HepG2 (cell line): ENCODE measurements at places on chromosomes 4 and X. TPM values are rescaled to one million over a fixed set of nuclear protein-coding genes. Genes with fewer than 3 reads are reported as not detected.

Gene TCEAL5
- total RNA-seq: not detected in 2 replicates

Gene NAP1L2
- 0.07 TPM in 1 of 2 replicates, not detected in the other for total RNA-seq

Gene SMIM10L2A
- not detected in 2 replicates for total RNA-seq

Gene WDR17
- total RNA-seq: not detected in 2 replicates
